AG04449 (cell line): ENCODE measurements at places on chromosomes 2 and 18.
A peak's percentile ranks its signal among the peaks of the same experiment; 100 is the strongest.

DNA sequence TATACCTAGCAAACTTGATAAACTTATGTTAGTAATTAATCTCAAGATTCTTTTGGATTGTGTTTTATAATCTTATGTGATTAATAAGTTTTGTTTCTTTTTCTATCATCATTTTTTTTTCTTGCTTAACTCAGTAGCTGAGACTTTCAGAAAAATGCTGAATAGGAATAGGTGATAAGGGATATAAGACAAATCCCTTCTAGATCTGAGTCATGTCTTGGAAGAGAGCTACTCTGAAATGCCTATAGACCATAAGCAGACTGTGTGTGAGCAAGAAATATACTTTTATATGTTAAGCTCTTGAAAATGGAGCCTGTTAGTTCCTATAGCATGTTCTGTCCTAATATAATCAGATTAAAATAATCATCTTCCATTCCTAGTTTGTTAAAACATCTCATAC, 29.6 kb downstream of the CYBRD1 start:
- no peak for DNase-seq

GRCh38 chr2:15750433-15750814, 158.8 kb downstream of the DDX1 start:
- no peak for DNase-seq

DNA sequence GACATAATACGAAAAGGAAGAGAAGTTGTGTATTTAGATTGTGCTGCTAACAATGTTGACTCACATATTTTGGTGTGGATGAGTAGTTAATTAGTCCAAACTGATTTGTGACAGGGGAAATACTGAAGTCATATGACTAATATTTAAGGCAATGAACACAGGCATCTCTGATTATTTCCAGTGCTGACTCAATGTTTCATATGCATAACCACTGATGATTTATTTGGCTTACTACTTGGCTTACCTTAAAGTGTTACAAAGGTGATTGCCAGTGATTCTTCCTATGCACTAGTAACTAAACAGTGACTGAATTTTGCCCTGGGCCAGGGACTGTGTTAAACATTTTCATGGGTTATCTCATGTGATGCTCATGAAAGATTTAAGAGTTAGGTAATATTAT, 722.6 kb downstream of the METTL4 start:
- no peak for DNase-seq

DNA sequence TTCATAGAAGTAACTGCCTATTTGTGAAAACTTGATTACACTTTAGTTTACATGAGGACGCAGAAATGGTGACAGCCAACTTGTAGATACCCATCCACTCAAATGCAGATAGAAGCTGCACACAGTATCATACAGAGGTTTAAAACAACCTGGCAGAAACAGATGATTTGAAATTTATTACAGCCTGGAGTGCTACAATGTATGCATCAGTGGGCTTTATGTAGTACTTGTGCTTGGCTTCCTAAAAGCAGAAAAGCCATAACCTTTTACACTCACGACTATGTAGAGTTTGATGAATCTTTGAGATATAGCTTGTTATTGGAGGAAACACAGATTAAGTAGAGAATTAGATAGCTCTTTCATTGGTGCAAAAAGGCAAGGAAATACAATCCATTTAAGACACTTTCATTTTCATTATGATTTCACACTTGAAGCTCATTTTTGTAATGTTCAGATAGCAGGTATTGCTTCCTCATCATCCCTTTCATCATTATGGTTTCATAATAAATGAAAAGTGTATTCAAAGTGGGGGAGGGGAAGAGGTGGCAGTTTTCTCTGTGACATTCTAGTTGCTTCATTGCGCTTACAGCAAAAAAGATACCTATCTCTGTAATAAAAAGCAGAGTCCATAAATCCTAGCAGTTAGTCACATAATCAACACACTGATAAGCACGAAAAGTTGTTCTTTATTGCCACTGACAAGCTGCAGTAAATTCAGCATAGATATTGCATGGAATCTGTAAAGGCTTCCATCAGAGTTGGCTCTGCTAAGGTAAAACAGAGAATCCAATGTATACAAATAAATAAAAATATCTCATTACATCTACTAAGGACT, 789.8 kb upstream of the FSHR start:
- no peak for DNase-seq

GRCh38 chr18:331221-331821, 63.5 kb upstream of the THOC1 start:
- no peak for DNase-seq

DNA sequence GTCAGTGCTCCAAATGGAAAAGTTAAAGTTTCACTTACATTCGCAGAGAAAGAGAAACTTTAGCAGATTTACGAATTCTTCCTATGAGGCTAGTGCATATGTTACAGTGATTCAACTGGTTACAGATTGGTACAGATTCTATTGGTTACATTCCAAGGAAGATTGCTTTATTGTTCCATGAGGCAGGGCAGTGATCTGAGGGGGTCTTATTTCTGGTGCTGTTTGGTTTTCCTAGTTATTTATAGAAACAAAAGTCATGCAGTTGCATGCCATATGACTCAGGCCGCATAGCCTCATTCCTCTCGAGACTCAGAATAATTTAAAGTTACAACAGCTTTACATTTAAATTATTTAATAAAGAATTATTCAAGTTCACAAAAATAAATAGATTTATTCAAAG, 385.4 kb upstream of the SYT4 start:
- DNase-seq = peak; percentile 78

DNA sequence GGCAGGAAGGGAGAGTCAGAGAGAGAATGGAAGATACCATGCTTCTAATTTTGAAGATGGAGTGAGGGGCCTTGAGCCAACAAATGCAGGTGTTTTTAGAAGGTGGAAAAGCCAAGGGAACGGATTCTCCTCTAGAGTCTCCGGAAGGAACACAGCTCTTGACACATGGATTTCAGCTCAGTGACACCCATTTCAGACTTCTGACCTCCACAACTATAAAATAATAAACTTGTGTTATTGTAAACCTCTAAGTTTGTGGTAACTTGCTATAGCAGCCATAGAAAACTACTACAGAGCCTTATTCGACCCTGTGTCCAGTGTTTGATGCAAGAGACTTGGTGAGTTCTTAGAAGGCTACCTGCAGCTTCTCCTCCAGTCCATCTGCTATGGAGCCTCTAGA, 7.8 kb downstream of the IL1F10 start:
- DNase-seq = no peak
